Effector memory CD4-positive, alpha-beta T cell (primary cell): ENCODE measurements at places on chromosomes 12 and 14.

DNA sequence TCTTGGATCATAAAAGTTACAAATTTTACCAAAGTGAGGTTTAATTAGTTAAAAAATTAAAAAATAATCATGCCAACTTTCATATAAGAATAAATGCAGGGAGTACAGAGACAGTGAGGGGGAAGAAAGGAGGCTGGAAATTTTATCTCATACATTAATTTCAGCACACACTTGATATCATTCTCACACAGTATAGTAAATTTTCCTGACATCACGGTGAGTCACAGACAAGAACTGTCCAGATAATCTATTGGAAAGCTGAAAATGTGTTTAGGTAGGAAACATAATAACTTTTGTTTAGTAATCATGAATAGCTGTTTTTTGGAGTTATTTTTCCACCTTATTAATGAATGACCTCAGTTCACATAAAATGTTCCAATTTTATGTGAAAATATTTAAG, 1204.8 kb downstream of the GALC start:
- DNase-seq, result no peak
- H3K27ac ChIP-seq, result no peak overlapping the region
- H3K4me1 ChIP-seq, result no peaks in the 10 kb centered on the region
- no peak overlapping the region for H3K4me3 ChIP-seq

DNA sequence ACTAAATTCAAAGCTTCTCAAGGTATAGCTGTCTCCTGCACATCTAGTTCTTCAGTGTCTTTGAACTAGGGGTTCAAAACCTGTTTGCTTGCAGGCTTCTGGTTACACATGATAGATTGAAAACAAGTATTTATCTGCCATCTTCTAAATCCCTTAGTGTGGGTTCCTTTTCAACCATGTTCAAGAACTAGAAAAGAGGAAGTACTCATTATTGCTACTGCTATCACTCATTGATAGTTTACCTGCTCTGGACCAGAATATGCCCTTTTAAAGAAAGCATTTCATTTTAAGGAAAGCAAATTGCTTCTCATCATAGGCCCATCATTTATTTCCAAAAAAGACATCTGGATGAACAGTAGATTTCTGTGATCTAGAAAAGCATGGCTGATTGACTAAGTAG, 37.1 kb upstream of the VSX2 start:
- no peak overlapping the region for H3K4me3 ChIP-seq
- DNase-seq, result no peak
- peaks cover 7% of the 10 kb centered on the region for H3K36me3 ChIP-seq

DNA sequence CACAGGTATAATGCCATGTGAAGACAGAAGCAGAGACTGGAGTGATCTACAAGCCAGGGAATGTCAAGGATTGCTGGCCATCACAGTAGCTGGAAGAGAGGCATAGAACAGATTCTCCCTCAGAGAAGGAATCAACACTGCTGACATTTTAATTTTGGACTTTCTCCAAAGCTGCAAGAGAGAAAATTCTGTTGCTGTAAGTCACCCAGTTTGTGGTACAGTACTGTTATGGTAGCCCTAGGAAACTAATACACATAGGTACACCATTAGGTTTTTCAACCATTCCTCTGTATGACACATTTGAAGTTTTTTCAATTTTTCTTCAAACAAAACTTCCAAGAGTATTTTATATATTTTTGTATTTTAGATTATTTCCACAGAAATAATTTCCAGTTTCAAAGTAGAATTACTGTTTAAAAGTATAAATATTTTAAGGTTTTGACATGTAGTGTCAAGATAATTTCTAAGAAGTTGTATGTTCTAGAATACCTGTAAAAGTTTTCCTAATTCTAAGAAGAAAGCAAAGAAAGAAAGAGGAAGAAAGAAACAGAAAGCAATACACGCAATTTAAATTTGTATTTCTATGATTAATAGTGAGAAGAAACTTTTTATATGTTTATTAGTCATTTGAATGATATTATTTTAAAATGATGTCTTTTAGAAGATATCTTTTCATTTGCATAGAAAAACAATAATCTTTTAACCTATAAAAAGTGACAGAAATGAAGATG, 64.9 kb upstream of the CATSPERB start:
- no peak overlapping the region for H3K27ac ChIP-seq
- DNase-seq, result no peak
- peaks cover 51% of the 10 kb centered on the region for H3K36me3 ChIP-seq
- H3K4me1 ChIP-seq, result no peaks in the 10 kb centered on the region
- no peak overlapping the region for H3K4me3 ChIP-seq
- H3K27me3 ChIP-seq, result no peaks in the 10 kb centered on the region

- no peaks in the 10 kb centered on the region for H3K27me3 ChIP-seq
- H3K36me3 ChIP-seq, result no peaks in the 10 kb centered on the region
- DNase-seq, result no peak
- H3K27ac ChIP-seq, result no peak overlapping the region
Measured at GRCh38 chr14:68587931-68588330, 204.9 kb downstream of the ZFP36L1 start.

GRCh38 chr14:28142400-28143015, 624.1 kb upstream of the FOXG1 start:
- no peaks in the 10 kb centered on the region for H3K4me1 ChIP-seq
- no peaks in the 10 kb centered on the region for H3K27me3 ChIP-seq
- H3K27ac ChIP-seq, result no peak overlapping the region
- DNase-seq, result no peak

DNA sequence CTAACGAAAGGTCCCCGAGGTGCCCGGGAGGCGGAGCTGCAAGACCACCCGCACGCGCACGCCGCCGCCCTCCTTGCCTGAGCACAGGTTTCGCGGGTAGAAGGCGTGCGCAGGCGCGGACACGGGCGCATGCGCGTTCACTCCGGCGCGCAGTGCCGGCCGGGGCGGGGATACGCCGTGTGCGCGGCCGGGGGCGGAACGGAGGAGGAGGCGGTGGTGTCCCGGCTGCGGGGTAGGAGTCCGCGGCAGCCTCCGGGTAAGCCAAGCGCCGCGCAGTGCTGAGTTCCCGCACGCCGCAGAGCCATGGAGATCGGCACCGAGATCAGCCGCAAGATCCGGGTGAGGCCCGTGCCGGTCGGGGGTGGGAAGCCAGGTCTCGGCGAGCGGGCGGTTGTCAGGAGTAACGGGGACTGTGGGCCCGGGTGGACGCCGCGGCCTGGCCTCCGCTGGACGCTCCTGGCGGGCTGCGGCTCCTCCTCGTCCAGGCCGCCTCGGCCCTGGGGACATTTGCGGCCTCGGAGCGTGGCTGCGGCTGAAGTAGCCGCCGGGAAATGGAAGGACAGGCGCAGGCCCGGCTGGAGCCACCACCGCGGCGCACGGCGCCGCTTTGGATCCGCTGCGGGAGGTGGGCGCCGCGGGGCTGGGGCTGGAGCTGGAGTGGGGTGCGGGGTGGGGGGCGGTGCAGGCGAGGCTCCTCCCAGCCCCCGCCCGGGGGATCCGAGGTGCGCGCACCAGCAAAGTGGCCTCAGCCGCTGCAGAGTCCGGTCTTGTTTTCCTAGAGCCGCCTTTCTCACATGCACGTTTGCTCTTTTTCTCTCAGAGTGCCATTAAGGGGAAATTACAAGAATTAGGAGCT, at the start of gene ZC3H14:
ZC3H14 (plus strand) TSS at position 207 of the 856 bp plus-strand sequence; CDS start at position 304, 97 bp downstream.
- peak; percentile 79 for DNase-seq
- peak within 1 kb of the TSS; percentile 92 for H3K4me3 ChIP-seq
- H3K27ac ChIP-seq, result peak within 1 kb of the TSS; percentile 62
- no peaks in the 10 kb centered on the region for H3K27me3 ChIP-seq
- no peaks in the 10 kb centered on the region for H3K36me3 ChIP-seq
- peaks cover 13% of the 10 kb centered on the region for H3K4me1 ChIP-seq

DNA sequence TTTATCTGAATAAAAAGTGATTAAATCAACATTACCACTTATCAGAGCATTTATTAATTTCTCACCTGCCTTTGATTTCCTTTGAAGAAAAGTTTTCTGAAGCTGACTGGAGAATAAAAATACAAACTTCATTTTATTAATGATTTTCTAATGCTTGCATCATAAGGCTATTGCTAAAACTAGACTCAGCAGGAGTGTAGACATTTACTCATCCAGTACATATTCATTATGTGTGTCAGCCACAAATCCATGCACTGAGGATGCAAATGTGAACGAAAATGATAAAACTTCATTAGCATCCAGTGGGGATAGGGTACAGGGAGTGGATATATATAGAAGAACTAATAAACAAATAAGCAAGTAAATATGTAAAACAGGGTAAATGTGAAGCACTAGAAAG, 74.6 kb downstream of the SLCO1B3 start:
- H3K36me3 ChIP-seq, result no peaks in the 10 kb centered on the region
- H3K27ac ChIP-seq, result no peak overlapping the region
- H3K27me3 ChIP-seq, result no peaks in the 10 kb centered on the region
- H3K4me1 ChIP-seq, result no peaks in the 10 kb centered on the region
- DNase-seq, result no peak

- H3K27me3 ChIP-seq, result no peaks in the 10 kb centered on the region
- no peak overlapping the region for H3K4me3 ChIP-seq
- peaks cover 5% of the 10 kb centered on the region for H3K36me3 ChIP-seq
Measured at GRCh38 chr14:35051796-35052195, 5.7 kb downstream of the FAM177A1 start.

- peak overlapping the region; percentile 90 for H3K27ac ChIP-seq
- DNase-seq, result no peak
- H3K27me3 ChIP-seq, result no peaks in the 10 kb centered on the region
- peak overlapping the region; percentile 23 for H3K4me3 ChIP-seq
- peaks cover 26% of the 10 kb centered on the region for H3K4me1 ChIP-seq
Measured at GRCh38 chr14:61325166-61325565, 3.8 kb downstream of the PRKCH start.

DNA sequence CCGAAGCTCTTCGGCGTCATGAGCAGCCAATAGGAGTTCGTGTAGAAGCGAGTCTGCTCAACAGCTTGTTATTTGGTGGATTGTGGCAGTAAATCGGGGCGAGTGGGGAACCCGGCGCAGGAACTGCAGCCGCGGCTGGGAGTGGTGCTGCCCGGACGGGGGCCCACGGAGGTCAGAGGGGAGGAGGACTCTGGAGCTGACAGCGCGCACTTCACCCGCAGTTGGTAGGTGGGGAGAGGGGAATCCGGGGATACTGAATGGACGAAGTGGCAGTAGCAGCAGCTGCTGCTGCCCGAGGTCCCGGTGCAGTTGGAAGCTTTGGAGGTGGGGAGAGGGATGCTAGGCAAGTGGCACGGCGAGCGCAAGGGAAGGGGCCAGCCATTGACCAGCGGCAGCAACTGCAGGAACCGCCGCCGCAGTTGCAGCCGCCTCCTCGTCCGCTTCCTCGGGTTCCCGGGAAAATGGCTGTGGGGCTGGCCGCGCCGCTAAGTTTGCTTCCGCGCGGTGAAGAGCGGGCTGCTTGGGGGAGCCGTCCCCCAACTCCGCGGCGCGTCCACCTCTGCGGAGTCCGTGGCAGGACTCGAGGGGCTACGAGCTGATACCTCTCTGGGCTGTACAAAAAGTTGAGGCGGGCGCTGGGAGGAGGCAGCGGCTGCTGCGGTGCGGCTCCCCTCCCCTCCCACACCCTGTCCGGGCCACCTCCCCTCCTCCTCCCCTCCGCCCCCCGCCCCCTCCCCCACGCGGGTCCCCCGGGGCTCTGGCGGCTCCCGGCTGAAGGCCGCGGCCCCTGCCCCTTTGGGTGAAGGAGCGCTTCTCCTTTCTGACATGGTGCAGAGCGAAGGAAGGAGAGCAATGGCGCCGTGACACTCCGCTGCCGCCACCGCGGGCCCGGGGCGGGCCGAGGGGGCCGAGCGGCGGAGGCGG, at the start of gene ARID4A:
ARID4A (plus strand) TSS at position 79 of the 924 bp plus-strand sequence. CDS start 1,300 bp downstream, outside the sequence.
- H3K4me3 ChIP-seq, result peak within 1 kb of the TSS; percentile 81
- H3K27me3 ChIP-seq, result no peaks in the 10 kb centered on the region
- H3K36me3 ChIP-seq, result peaks cover 18% of the 10 kb centered on the region
- H3K27ac ChIP-seq, result peak within 1 kb of the TSS; percentile 99
- DNase-seq, result peak; percentile 20

DNA sequence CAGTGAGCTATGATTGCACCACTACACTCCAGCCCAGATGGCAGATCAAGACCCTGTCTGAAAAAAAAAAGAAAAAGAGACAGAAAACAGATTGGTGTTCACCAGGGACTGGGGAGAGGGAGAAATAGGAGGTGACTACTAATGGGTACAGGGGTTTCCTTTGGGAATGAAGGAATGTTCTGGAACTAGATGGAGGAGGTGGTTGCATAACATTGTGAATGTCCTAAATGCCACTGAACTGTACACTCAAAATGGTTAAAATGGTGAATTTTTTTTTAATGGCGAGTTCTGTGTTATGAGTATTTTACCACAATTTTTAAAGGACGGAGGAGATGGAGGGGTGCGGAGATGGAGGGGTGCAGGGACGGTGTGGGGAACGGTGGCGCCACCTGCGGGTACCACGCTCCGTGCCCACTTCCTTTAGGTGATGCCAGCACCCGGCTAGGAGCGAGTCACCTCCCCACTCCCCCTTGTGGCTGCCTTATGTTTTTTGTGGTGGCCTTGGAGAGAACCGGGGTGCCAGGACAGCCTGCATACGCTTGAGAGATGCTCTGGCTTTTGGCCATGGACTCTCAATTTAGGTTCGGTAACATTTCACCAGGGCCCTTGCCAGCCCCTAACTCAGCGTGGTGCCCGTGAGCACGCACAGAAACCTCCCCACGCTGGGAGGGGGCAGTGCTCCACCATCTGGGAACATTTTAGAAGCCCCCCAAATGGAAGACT, 16.1 kb downstream of the UBC start:
- no peak overlapping the region for H3K4me3 ChIP-seq
- no peak overlapping the region for H3K27ac ChIP-seq
- H3K4me1 ChIP-seq, result no peaks in the 10 kb centered on the region
- no peaks in the 10 kb centered on the region for H3K36me3 ChIP-seq
- DNase-seq, result peak; percentile 30

- no peaks in the 10 kb centered on the region for H3K27me3 ChIP-seq
- no peaks in the 10 kb centered on the region for H3K36me3 ChIP-seq
- H3K4me1 ChIP-seq, result peaks cover 17% of the 10 kb centered on the region
Measured at GRCh38 chr12:121090586-121091514, 41.8 kb upstream of the P2RX7 start.

- H3K27ac ChIP-seq, result no peak overlapping the region
- H3K4me3 ChIP-seq, result no peak overlapping the region
- no peak for DNase-seq
- no peaks in the 10 kb centered on the region for H3K36me3 ChIP-seq
Measured at GRCh38 chr12:67716817-67717216, 68.3 kb downstream of the DYRK2 start.

DNA sequence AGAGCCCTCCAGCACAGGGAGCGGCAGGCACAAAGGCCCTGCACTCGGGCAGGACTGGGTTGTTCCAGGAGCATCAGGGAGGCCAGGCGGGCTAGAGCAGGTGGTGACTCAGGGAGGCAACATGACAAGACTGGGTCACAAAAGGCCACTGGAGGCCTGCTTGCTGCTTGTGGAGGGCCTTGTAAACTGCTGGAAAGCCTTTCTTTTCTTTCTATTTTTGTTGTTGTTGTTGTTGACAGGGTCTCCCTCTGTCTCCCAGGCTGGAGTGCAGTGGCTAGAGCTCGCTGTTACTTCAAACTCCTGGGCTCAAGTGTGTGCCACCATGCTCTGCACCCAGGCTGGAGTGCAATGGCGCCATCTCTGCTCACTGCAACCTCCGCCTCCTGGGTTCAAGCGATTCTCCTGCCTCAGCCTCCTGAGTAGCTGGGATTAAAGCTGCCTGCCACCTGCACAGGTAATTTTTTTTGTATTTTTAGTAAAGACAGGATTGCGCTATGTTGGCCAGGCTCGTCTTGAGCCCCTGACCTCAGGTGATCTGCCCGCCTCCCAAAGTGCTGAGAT, 11.8 kb upstream of the RCOR1 start:
- no peak overlapping the region for H3K27ac ChIP-seq
- no peak for DNase-seq
- no peak overlapping the region for H3K4me3 ChIP-seq

GRCh38 chr12:131141514-131141913, 187.8 kb downstream of the ADGRD1 start:
- no peak for DNase-seq
- H3K36me3 ChIP-seq, result no peaks in the 10 kb centered on the region

- DNase-seq, result no peak
- H3K27me3 ChIP-seq, result no peaks in the 10 kb centered on the region
- H3K27ac ChIP-seq, result peak overlapping the region; percentile 56
- H3K4me1 ChIP-seq, result peaks cover 19% of the 10 kb centered on the region
- H3K4me3 ChIP-seq, result peak overlapping the region; percentile 23
Measured at GRCh38 chr12:91778091-91778832, 367.4 kb downstream of the BTG1 start.
